Vein endothelial cell (primary cell): ENCODE measurements at places on chromosomes 12 and 14. TPM values are rescaled to one million over a fixed set of nuclear protein-coding genes. Genes with fewer than 3 reads are reported as not detected.

The RASSF8 gene
- total RNA-seq, result 79.4 and 103 TPM in 2 replicates

The ADSS1 gene
- total RNA-seq, result 1.4 and 2.3 TPM in 2 replicates

The FOXN4 gene
- total RNA-seq, result not detected in 2 replicates

The AQP2 gene
- not detected in 2 replicates for total RNA-seq

The EMC9 gene
- 8.5 and 16.3 TPM in 2 replicates for total RNA-seq

The WDR89 gene
- 8.2 and 12.2 TPM in 2 replicates for total RNA-seq

The GPR68 gene
- total RNA-seq, result 0.65 and 0.96 TPM in 2 replicates

The CPNE6 gene
- total RNA-seq, result not detected in 2 replicates

The HHIPL1 gene
- total RNA-seq, result 2.9 and 3.3 TPM in 2 replicates

The SRRM4 gene
- not detected in 2 replicates for total RNA-seq

The RAP1B gene
- 130 and 212 TPM in 2 replicates for total RNA-seq

The PLA2G1B gene
- total RNA-seq, result not detected in 2 replicates

The IL25 gene
- not detected in 2 replicates for total RNA-seq

The TMEM179 gene
- total RNA-seq, result 0.65 TPM in 1 of 2 replicates, not detected in the other

The PLEKHG7 gene
- total RNA-seq, result not detected in 2 replicates

The OR4Q3 gene
- total RNA-seq, result not detected in 2 replicates

The PTPN21 gene
- total RNA-seq, result 9.5 and 9.6 TPM in 2 replicates

The HCAR2 gene
- total RNA-seq, result not detected in 2 replicates

The NT5DC3 gene
- total RNA-seq, result 3.6 and 4.9 TPM in 2 replicates

The PLEKHD1 gene
- not detected in 2 replicates for total RNA-seq

The KRT6C gene
- total RNA-seq, result not detected in 2 replicates

The CFAP251 gene
- 1.6 and 2.9 TPM in 2 replicates for total RNA-seq

The ADCY4 gene
- total RNA-seq, result 55.1 and 90.2 TPM in 2 replicates

The TGFB3 gene
- total RNA-seq, result 2.8 and 3.6 TPM in 2 replicates

The MAP3K9 gene
- 0.57 and 0.65 TPM in 2 replicates for total RNA-seq

The ANKLE2 gene
- total RNA-seq, result 72.5 and 82.3 TPM in 2 replicates

The PRKD1 gene
- total RNA-seq, result 5.6 and 8.9 TPM in 2 replicates
